ENCODE measurements at places on chromosomes 12 and 14.
A peak's percentile ranks its signal among the peaks of the same experiment; 100 is the strongest.

GRCh38 chr12:97756066-97756666 lies 293.6 kb downstream of the RMST start:
- no peaks in the 10 kb centered on the region for H3K27me3 ChIP-seq
- H3K36me3 ChIP-seq = no peaks in the 10 kb centered on the region
- DNase-seq = no peak
- no peak overlapping the region for H3K27ac ChIP-seq

DNA sequence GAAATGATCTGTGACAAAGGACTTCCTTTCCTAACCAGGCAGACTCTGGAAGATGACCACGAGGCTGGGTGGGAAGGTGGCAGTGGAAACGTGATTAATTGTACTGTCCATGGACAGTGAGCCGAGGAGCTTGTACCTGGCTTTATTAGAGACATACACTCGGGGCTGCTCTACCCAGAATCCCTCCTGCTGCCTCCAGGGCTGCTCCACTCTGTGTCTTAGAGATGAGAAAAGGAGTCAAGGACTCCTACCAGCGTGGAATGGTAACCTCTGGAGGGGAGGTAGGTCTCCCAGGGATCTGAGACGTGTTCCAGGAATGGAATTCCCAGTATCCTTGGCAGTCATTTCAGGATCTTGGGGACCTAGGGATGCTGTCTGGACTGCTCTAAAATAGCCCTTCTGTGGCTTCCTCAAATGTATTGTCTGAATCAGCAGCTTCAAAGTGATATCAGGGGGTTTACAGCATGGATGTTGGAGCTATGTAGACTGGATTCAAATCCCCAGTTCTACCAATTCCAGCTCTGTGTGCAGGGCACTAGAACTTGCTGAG lies 237.8 kb downstream of the CACNA1C start:
- no peak overlapping the region for H3K27ac ChIP-seq
- DNase-seq = no peak
- H3K27me3 ChIP-seq = no peaks in the 10 kb centered on the region
- no peaks in the 10 kb centered on the region for H3K36me3 ChIP-seq
- H3K4me1 ChIP-seq = peaks cover 19% of the 10 kb centered on the region

DNA sequence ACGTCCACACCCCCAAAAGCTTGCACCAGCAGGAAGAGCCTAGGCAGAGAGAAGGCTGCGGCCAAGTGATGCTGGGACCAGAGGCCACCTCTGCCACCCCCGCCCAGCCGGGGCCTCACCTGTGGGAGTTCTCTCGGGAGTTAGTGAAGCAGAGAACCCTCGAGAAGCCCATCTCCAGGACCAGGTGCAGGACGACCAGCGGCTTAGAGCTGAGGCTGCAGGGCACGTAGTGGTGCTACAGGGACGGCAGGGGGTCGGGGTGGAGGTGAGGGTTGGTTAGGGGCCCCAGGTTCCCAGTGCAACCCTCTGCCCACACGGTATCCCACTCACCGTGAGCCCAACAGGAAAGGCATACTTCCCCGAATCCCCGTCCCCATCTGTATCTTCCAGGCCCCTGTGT lies 3.6 kb downstream of the DDX51 start:
- DNase-seq = no peak
- H3K4me3 ChIP-seq = no peak overlapping the region
- no peak overlapping the region for H3K27ac ChIP-seq
- H3K36me3 ChIP-seq = peaks cover 34% of the 10 kb centered on the region
- peaks cover 17% of the 10 kb centered on the region for H3K4me1 ChIP-seq

DNA sequence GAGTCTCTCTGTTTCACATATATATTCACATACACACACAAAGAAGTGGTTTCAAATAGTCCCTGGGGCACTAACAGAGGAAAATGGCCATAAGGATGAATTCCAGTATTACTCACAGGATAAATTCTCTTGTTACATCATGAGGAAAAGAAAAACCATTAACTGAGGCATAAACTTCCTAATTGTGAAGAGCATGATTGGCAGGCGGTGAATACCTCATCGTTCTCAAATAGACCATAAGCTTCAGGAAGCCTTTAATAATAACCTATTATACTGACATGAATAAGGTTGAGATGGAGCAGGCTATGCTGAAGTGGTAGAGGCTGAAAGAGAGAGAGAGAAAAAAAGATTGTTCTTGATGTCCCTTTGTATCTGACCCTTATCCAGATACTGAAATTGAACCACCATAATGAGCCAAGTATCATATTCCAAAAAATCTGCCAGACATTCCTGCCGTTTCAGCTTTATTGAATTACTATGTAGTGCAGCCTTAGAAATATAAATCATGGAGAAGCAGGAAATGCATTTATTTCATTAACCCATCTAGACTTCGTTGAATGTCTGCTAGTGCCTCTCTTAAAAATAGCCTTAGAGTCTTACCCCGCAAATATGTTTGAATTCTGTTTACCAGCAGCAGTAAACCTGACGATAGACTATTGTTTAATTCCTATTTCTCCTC lies 86.8 kb downstream of the NUAK1 start:
- no peaks in the 10 kb centered on the region for H3K27me3 ChIP-seq
- H3K27ac ChIP-seq = no peak overlapping the region
- no peak overlapping the region for H3K4me3 ChIP-seq
- no peaks in the 10 kb centered on the region for H3K36me3 ChIP-seq

GRCh38 chr12:18108611-18109010 lies 18.6 kb upstream of the RERGL start:
- no peaks in the 10 kb centered on the region for H3K27me3 ChIP-seq
- no peak overlapping the region for H3K27ac ChIP-seq
- no peak for DNase-seq
- H3K36me3 ChIP-seq = no peaks in the 10 kb centered on the region

GRCh38 chr12:9731797-9732196 lies 1.1 kb downstream of the CLECL1 start:
- no peaks in the 10 kb centered on the region for H3K27me3 ChIP-seq
- H3K36me3 ChIP-seq = no peaks in the 10 kb centered on the region
- DNase-seq = no peak
- H3K27ac ChIP-seq = no peak overlapping the region

GRCh38 chr12:50059440-50060119 lies 2.2 kb downstream of the ASIC1 start:
- H3K4me3 ChIP-seq = no peak overlapping the region
- peak; percentile 85 for DNase-seq
- peaks cover 13% of the 10 kb centered on the region for H3K27me3 ChIP-seq
- H3K4me1 ChIP-seq = peaks cover 85% of the 10 kb centered on the region

DNA sequence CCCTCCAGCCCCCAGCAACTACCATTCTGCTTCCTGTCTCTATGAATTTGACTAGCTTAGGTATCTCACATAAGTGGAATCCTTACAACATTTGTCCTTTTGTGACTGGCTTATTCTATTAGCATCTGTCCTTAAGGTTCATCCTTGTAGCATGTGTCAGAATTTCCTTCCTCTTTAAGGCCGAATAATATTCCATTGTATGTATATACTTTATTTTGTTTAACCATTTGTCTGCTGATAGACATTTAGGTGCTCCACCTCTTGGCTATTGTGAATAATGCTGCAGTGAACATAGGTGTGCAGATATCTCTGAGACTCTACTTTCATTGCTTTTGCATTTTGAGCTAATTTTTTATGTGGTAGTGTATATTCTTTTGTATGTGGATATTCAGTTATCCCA lies 75.7 kb downstream of the SPATS2 start:
- no peak overlapping the region for H3K4me3 ChIP-seq
- no peaks in the 10 kb centered on the region for H3K27me3 ChIP-seq
- no peaks in the 10 kb centered on the region for H3K4me1 ChIP-seq
- no peak for DNase-seq

GRCh38 chr12:58812214-58812613 lies 108.1 kb downstream of the LRIG3 start:
- H3K4me3 ChIP-seq = no peak overlapping the region
- no peaks in the 10 kb centered on the region for H3K27me3 ChIP-seq
- no peaks in the 10 kb centered on the region for H3K4me1 ChIP-seq
- no peaks in the 10 kb centered on the region for H3K36me3 ChIP-seq

DNA sequence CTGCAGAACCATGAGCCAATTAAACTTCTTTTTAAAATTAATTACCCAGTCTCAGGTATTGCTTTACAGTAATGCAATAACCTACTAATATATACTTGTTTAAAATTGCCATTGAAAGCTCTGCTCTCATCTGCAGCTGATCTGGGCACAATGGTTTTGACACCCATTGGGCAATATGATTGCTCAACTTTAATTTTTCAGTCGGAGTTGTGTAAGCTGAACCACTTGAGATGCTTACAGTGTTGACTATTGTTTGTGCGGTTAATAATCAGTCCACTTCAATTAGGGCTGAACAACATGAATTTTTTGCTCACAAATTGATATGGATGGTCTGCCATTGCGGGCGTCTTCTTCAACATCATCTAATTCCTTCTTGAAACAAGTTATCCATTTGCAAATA lies 18.0 kb upstream of the OR4K5 start:
- no peaks in the 10 kb centered on the region for H3K36me3 ChIP-seq
- no peaks in the 10 kb centered on the region for H3K4me1 ChIP-seq
- DNase-seq = no peak

DNA sequence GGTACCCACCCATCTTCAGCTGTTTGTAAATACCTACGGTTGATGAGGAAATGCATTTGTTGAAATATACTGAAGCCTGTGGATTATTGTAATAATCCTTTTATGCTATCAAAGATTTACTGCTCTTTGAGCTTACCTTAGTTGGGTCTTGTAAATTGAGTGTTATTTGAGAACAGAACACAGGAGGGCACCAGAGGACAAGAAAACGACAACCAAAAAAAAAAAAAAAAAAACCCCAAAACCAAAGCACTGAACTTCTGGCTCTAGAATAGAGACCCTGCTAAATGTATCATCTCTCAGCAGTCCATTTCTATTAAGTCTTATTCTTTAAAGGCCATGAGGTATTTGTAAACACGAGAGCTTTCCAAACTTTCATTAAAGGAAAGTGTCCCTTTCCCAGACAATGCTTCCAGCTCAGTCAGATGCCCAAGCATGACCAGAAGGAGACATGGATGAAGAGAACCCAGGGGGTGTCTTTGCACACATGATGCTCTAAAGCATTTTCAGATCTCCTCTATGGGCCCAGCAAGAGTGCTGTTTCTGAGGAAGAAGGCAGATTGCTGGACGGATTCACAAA lies 763.9 kb downstream of the NRXN3 start:
- DNase-seq = no peak
- H3K4me1 ChIP-seq = no peaks in the 10 kb centered on the region
- H3K27ac ChIP-seq = no peak overlapping the region

- DNase-seq = no peak
- H3K4me1 ChIP-seq = peaks cover 100% of the 10 kb centered on the region
- H3K27ac ChIP-seq = peak overlapping the region; percentile 8
- no peaks in the 10 kb centered on the region for H3K36me3 ChIP-seq
- no peaks in the 10 kb centered on the region for H3K27me3 ChIP-seq
Measured at GRCh38 chr14:76923431-76924370, 97.5 kb downstream of the LRRC74A start.

GRCh38 chr14:42565556-42565955 lies 958.9 kb downstream of the LRFN5 start:
- no peaks in the 10 kb centered on the region for H3K4me1 ChIP-seq
- H3K27ac ChIP-seq = no peak overlapping the region
- no peaks in the 10 kb centered on the region for H3K27me3 ChIP-seq

DNA sequence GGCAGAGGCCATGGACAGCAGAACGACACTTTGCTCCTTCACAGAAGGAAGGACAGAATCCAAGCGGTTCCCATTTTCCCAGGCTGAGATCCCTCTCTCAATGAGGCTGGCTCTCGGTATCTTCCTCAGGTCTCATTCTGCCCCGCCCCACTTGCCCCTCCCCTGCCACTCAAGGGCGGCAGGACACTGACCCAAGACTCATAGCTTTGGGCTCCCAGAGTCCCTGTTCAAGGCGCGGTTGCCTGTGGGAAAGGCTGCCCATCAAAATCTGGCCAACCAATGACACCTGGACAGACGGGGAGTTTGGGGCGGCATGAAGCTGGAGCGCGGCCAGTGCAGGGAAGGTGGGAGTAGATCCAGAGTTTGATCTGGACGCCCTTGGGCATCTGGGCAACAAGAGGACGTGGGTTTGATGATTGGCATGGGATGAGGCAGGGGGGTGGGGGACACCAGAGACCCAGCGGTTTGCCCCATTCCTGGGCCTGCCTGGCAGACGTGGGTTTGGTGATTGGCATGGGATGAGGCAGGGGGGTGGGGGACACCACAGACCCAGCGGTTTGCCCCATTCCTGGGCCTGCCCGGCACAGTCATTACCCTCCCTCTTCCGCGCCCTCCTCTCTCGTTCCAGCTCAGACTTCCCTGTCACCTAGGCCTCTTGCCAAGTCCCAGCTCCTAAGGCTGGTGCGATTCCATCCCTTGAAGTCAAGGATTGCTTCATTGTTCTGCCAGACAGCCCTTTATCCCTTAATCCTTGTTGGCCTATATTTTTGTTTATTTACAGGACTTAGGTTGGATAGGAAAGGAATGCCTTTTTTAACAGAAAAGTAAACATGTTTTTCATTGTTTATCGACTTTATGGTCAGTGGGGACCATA lies 92.1 kb downstream of the NINJ2 start:
- no peaks in the 10 kb centered on the region for H3K27me3 ChIP-seq
- H3K4me1 ChIP-seq = peaks cover 9% of the 10 kb centered on the region
- peak overlapping the region; percentile 51 for H3K27ac ChIP-seq
- H3K4me3 ChIP-seq = no peak overlapping the region

GRCh38 chr12:87768501-87769287 lies 260.5 kb downstream of the C12orf50 start:
- no peaks in the 10 kb centered on the region for H3K36me3 ChIP-seq
- no peaks in the 10 kb centered on the region for H3K4me1 ChIP-seq
- no peaks in the 10 kb centered on the region for H3K27me3 ChIP-seq
- H3K27ac ChIP-seq = no peak overlapping the region
- no peak for DNase-seq

DNA sequence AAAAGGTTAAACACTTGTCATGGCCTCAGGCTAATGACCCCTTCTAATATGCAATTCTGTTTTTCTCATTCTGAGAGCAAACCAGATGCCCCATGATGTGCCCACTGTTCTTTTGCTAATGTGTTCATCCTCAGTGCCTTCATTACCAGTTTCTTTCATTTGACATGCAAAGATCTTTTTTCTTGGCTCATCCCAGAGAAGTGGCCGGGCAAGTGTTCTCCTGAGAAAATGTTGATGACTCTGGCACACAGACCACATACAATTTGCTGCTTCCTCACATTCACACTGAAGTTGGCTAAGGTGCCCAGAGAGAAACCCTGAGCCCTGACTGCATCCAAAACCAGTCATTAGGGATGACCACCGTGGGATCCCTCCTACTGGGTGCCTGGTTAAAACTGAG lies 833.3 kb downstream of the DIO2 start:
- no peaks in the 10 kb centered on the region for H3K27me3 ChIP-seq
- H3K4me1 ChIP-seq = no peaks in the 10 kb centered on the region
- H3K4me3 ChIP-seq = no peak overlapping the region
- no peak for DNase-seq

DNA sequence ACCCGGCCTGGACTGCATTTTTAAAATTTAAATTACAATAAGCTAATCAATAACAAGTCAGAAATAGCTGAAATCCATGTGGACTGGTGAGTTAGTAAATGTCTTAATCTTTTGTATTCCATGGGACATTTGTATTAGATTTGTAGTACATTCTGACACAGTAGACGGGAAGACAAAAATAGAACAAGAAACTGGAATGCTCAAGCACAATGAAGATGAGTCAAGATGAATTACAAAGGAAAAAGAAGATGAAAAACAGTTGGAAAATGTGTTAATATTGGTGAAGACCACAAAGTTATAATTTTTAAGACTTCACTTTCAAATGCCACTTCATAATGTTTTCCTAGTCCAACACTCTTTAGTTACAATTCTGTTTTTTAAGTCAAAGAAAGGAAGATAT lies 97.8 kb upstream of the FERMT2 start:
- H3K27me3 ChIP-seq = no peaks in the 10 kb centered on the region
- peaks cover 10% of the 10 kb centered on the region for H3K36me3 ChIP-seq
- no peak for DNase-seq
- no peaks in the 10 kb centered on the region for H3K4me1 ChIP-seq
- no peak overlapping the region for H3K27ac ChIP-seq
- no peak overlapping the region for H3K4me3 ChIP-seq
